Activated CD4-positive, alpha-beta memory T cell treated with anti-CD3 and anti-CD28 coated beads for 36 hours (primary cell): ENCODE measurements at places on chromosomes 2 and 18.

DNA sequence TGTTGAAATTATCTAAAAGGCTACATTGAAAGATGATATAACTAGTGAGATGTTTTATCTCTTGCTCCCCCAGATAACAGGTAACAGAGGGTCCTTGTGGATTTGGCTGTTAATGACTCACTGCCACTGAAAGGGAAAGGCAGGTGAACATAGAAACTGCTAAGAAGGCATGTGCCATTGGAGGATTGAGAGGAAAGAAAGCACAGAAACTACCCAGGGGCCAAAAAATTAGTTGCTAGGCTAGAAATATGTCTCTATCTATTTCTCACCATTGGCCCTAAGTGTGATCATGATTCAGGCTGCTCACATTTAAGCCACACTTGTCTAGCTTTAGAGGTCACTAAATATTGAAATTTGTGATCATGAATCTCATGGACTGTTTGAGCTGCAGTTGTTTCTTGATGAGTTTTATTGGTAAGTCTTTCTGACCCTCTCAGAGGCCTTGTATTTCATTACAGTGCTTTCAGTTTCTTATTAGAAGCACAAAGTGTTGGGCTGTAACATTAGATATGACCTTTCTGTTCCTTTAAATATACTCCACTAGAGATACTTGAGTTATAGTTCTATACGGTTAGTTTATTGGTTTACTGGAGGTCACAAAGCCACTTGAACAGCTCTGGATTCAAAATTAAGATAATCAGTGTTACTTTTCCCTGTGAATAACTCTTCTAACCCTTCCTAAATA lies 26.2 kb downstream of the NAB1 start:
- no peak for DNase-seq

- DNase-seq: no peak
These were observed 148.5 kb downstream of the GFPT1 start for GRCh38 chr2:69238449-69239031.

DNA sequence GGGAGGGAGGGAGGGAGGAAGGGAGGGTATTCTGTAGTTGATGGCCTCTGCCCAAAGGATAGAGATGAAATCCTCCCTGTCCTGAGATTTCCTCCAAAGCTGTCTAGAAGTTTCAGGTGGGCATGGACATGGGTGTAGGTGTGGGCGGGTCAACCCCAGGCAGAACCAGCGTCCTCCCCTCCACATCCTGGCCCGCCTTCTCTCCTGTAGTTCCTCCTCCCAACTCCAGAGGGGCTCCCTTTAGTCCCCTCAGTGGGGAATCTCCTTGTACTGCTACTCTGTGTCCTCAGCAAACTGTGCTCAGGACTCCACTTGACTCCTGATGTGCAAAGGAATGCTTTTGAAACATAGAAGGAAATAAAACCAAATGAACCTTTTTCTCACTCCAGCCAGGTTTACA lies 88.1 kb downstream of the MRPS9 start:
- no peak for DNase-seq

GRCh38 chr2:239021651-239022436 lies 174.0 kb downstream of the TWIST2 start:
- DNase-seq: no peak

- no peak for DNase-seq
These were observed 29.2 kb downstream of the KCNG2 start for GRCh38 chr18:79826966-79827365.

- peak; percentile 69 for DNase-seq
These were observed 3.5 kb downstream of the CDK5R2 start for GRCh38 chr2:218962859-218963492.

DNA sequence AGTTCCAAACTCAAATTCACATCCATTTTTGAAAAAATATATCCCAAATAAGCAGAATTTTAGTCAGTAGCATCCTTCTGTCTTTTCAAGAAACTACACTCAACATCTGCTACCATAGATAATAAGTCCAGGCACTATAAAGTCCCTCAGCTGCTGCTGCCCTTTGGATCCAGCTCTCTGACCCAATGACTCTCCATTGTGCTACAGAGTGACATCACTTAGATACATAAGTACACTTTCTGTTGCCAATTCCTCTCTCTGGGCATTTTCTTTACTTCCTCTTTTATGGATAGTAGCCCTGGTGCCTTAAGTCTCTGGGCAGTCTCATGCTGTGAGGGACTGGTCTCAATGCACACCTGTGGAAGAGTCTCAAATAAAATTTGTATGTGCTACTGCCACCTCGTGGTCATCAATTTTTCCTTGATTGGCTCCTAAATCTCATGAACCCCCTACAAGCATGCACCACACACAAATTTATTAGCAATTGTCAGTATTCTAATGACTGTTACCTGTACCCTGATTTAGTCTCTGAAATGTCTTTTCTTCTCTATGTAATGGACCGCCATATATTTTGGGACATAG lies 219.2 kb downstream of the LRP1B start:
- DNase-seq: no peak

GRCh38 chr2:13401312-13401711 lies 684.6 kb downstream of the TRIB2 start:
- no peak for DNase-seq

GRCh38 chr2:119809339-119810048 lies 49.8 kb downstream of the PTPN4 start:
- no peak for DNase-seq

GRCh38 chr18:76451396-76452331 lies 43.4 kb downstream of the ZNF516 start:
- peak; percentile 7 for DNase-seq

DNA sequence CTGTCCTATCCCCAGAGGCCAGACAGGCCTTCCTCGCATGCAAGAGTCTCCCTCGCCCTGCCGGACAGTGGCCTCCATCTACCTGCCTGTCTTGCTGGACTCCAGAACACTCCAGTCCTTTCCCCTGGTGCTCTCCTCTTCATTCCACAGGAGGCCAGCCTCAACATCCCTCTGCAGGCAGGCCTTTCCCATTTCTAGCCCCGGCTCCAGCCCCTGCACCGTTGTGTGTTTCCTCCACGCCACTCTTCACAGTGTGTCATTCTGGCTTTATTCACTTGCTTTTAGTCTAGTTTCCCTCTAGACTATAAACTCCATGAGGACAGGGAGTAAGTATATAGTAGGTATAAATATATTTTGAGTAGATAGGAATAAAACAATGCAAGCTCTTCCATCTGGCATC lies 81.2 kb downstream of the LOXHD1 start:
- no peak for DNase-seq

DNA sequence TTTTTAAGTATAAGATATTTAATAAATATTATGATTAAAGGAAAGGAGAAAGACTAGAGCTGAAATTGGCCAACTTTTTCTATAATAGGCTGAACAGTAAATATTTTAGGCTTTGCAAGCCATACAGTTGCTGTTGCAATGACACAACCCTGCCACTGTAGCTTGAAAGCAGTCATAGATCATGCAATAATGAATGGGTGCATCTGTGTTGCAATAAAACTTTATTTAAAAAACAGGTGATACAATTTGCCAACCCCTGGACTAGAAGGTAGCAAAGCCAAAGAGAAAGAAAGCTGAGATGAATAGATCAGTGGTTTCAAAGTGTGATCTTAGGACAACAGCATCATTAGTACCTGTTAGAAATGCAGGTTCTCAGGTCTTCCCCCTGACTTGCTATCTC lies 219.1 kb downstream of the SETBP1 start:
- DNase-seq: no peak

DNA sequence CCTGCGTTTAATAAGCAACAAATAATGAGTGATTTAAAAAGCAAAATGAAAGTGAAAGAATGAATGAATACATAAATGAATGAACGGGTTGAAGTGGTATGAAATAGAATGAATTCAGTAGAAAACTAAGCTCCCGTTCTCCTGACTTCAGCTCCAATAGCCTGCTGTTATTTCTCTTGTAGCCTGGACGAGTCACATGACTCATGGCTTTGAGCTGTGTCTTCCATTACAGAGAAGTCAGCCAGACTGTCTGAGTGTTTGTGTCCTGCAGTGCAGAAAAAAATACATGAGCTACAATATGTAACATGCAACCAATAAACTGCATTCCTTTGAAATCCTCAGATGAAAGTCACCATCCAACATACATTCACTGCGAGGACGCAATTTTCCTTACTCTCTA lies 21.2 kb downstream of the SCG2 start:
- no peak for DNase-seq

GRCh38 chr2:67065046-67065445 lies 332.1 kb upstream of the ETAA1 start:
- no peak for DNase-seq

DNA sequence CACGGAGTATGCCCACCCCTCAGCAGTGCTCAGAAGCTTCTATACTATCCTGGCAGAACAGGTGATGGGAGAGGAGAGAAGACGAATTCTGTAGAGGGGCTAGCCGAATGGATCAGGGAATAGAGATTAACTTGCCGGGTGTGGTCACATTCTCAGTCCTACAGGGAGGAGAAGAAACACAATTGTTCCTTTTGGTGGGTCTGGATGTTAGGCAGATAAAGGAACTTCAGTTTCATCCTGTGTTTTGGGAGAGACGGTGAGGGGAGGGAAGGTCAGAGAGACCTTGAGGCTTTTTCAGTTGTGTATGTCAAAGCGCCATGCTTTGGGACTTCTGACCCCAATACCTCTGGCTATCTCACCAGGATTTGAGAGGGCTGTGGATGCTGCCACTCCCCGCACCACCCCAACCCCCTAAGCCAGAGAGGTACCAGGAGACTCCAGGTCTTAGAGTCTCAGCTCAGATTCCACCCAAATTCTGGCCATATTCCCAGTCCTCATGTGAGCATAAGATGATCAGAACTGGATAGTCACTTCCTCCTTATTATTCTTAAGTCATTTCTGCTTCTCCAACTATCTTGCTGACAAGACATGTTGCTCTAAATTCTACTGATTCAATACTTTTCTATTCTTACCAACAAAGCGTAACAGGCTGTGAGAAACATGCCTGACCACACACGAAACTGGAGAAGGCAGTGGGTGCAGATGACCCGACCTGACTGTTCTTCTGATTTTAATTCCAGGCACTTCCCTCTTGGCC lies 2.3 kb upstream of the TMEM37 start:
- DNase-seq: no peak

DNA sequence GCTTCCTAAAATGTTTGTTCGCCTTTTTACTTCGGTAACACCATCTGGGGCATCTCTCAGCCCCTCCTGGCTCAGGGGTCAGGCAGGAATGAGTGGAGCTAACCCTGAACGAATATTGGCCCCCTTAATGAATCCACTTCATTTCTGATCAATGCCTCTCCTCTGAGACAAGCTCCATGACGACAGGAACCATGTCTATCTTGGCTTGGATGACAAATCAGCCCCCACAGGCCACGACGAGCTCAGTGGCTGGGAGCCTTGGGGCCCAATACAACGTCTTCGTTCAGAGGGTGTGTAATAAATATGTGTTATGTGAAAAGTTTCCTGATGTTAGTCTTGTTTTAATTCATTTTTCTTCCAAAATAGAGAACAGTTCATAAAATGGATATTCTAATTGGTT lies 133.0 kb downstream of the COL6A3 start:
- DNase-seq: no peak

- peak; percentile 78 for DNase-seq
These were observed 78.4 kb downstream of the SETBP1 start for GRCh38 chr18:44758861-44759631.

GRCh38 chr2:24749069-24749691 lies 44.0 kb downstream of the PTRHD1 start:
- no peak for DNase-seq

DNA sequence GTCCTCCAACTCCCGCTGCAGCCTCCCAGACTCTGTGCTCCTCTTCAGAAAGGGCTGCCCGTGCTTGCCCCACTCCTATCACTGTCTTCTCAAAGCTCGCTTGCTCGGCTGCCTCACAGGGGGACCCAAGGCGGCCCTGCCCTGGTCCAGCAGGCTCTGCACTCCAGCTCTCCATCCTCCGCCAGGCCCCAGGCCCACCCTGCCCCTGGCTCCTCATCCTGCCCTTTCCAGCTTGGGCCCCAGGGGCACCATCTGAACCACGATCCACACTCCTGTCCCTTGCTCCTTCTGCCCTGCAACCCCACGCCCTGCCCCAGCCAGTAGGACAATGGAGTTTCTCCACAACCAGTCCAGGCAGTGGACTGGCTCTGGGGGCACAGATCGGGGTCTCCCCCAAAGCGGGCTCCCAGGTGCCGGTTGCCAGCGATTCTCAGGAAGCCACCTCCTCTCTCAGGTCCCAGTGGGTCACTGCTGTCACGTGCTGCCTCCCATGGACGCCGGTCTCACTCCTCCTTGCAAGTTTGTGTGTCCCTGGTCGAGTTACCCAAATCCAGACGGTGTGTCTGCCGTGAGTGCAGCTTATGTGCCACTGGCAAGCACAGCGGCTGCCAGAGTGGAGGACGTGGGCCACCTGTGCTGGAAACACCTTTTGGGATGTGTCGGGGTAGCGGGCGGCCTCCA lies 238.5 kb downstream of the HDAC4 start:
- DNase-seq: no peak

DNA sequence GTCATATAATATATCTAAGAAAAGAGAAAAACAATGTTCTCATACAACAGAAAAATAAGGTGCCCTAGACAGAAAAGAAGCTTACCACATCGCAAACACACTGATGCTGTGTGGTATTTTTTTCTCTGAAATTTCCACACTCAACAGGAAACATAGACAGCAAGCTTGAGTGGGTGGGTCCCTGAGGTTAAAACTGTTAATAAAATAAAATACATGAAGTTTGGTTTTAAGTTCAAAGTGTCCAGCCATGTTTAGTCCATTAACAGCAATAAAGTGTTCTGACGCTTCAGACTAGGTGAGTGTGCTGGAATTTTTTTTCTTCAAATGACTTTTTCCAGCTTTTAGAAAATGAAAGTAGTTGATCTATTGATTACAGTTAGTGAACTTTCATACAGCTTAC lies 83.3 kb upstream of the EPB41L5 start:
- DNase-seq: no peak

GRCh38 chr18:21747268-21747667 lies 6.7 kb downstream of the MIB1 start:
- DNase-seq: no peak

DNA sequence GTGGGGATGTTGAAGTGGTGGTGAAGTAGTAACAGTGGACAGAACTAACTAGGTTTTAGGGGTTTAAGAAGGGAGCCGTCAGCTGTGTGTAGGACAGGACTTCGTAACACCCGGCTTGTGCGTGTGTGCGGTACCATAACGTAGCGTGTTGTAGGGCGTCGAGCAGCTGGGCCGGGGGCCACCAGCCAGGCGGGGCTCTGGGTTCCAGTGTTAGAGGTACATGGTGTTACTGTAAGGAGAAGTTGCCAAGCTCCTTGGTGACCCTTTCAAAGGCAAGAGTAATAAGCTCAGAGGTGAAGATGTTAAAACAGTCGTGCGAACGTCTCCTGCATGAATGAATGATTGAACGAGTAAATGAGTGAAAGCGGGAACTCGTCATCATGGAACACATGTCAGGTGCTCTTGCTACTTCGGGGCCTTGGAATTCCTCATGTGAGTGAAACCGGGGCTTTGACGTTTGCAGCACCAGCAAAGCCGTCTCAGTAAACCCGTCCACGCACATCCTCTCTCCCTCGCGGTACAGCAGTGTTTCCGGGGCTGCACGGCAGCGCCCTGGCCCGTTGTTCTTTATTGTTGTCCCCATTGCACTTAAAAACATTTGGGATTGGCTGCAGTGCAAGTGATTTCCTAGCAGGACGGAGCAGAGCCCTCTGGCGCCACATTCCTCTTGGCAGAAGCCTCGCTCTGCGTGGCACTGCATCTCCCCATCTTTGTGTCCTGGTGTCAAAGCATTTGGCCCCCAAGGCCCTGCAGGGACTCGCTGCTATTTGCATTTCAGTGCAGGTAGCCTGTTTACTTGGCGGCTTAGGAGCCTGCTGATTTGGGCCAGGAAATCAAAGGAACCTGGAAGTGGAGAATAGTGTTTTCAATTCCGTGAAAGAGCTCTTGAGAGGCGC lies 115.0 kb downstream of the GBX2 start:
- DNase-seq: no peak
